Activated T-helper 1 cell treated with Interleukin-2 at 50 U/mL for 16 hours (primary cell): ENCODE measurements at places on chromosomes 3 and 15.

DNA sequence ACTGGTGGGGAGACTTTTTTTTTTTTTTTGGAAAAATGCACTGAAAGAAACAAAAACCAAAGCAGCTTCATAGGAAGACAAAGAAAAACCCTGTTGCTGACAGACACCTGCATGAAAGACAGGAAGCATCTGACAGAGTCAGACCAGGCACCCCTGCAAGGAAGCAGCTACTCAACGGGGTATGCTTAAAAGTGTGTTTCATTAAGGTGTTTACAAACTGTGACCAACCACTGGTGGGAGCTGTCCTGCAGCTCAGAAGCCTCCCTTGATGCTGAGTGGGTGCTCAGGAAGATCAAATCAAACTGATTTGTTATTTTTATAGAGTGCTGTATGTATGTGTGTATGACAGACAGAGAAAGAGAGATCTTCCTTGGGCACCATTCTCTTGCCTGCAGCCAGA lies 34.7 kb upstream of the AGBL1 start:
- no peak for DNase-seq

DNA sequence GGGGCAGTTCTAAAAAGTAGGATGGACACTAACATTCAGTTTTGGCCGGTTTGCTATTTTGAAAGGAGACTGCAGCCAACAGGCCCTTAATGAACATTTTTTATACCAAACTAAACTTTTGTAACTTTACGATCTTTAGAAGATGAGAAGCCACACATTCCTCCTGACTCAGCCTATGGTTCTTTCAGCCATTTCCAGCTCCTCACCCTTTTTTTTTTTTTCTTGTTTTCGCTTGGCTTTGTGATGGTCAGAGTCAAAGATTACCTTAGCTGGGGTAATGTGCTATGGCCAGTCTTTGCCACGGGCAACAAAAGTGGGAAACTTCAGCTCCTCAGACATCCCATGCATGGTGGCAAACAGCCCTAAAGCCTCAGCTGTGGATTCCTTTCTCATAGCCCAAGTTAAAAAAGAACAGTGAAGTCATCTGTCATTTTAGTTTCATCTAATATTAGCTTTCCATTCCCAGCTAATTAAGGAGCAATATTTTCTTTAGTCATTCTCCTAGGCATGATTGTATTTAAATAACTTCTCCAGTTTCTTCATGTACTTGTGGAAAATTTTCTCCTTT lies 368.7 kb downstream of the MFSD1 start:
- DNase-seq: no peak

DNA sequence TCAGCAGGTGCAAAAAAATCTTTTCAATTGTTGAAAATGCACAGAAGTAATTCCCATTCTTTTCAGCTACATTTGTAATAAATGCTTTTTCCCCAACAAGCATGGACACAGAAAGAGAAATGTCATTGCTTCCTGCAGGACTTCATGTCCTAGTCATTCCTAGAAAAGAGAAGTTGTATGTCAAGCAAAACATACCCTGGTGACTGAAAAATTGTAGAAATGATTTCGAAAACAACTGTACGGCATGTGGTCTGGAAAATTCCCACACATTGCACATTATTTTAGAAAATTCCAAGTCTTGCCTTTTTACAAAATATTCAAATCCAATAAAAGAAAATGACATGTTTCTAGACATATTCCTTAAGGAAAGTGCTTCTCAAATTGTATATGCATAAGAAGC lies 50.4 kb upstream of the ALCAM start:
- DNase-seq: no peak

- no peak for DNase-seq
Observed at GRCh38 chr3:39209329-39209970, 17.1 kb upstream of the XIRP1 start.

GRCh38 chr15:89487791-89488190 lies 8.6 kb downstream of the RHCG start:
- no peak for DNase-seq

DNA sequence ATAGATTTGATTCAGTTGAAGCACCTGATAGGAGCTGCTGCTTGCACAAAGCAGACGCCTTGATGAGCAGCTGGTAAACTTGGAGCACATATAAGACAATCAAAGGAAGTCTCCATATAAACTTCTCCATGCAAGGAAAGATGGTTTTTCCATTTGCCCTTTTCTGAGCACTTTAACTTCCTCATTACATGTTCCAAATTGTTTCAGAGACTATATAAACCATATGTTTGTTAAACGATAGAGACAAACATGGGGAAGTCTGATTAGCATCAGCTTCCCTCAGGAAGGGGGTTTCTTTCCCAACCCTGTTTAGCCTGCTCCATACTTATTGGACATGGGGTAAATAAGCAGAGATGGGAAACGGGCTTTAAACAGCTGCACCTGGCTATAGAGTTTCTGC lies 88.0 kb downstream of the DHX36 start:
- DNase-seq: no peak

GRCh38 chr3:56862352-56863062 lies 60.8 kb upstream of the ARHGEF3 start:
- DNase-seq: no peak

DNA sequence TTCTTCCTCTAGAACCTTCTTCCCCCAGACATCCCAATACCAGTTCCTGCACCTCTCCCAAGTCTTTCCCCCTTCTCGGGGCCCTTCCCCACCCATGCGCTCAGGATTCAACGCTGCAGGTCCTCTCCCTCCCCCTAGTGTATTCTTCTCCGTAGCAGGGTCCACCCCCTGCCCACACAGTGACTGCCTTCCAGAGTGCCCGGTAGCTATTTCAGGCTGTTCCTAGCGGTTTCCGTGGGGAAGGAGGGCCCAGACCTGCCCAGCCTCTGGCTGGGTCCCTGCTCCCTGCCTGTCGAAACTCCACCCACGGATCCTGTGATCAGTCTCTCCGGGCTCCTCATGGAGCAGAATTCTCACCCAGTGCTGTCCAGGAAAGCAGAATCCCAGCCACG lies 45.2 kb upstream of the SEC61A1 start:
- no peak for DNase-seq

- DNase-seq: no peak
Observed at GRCh38 chr15:101316529-101316928, 21.5 kb upstream of the SNRPA1 start.

- no peak for DNase-seq
Observed at GRCh38 chr3:49273825-49274532, 3.1 kb downstream of the C3orf62 start.

- DNase-seq: no peak
Observed at GRCh38 chr3:108178676-108179075, 43.5 kb downstream of the IFT57 start.

DNA sequence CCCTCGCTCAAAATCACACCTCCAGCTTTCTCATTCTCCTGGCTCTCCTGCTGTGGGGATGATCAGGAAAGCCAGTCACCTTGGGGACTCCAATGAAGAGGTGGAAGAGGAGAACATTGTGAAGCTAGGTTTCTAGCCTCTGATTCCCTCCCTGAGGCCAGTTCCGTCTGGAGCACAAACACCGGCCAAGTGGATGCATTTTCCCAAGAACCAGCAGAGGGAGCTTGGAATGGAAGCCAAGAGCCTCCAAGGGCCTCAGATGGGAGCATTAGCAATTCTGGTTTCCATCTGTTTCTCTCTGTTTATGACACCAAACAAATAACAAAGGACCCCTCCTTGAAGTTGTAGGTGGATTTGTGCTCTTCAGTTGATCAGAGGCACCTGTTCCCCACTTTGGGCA lies 40.6 kb upstream of the NMNAT3 start:
- no peak for DNase-seq

GRCh38 chr3:25836579-25836978 lies 46.7 kb downstream of the OXSM start:
- DNase-seq: no peak

DNA sequence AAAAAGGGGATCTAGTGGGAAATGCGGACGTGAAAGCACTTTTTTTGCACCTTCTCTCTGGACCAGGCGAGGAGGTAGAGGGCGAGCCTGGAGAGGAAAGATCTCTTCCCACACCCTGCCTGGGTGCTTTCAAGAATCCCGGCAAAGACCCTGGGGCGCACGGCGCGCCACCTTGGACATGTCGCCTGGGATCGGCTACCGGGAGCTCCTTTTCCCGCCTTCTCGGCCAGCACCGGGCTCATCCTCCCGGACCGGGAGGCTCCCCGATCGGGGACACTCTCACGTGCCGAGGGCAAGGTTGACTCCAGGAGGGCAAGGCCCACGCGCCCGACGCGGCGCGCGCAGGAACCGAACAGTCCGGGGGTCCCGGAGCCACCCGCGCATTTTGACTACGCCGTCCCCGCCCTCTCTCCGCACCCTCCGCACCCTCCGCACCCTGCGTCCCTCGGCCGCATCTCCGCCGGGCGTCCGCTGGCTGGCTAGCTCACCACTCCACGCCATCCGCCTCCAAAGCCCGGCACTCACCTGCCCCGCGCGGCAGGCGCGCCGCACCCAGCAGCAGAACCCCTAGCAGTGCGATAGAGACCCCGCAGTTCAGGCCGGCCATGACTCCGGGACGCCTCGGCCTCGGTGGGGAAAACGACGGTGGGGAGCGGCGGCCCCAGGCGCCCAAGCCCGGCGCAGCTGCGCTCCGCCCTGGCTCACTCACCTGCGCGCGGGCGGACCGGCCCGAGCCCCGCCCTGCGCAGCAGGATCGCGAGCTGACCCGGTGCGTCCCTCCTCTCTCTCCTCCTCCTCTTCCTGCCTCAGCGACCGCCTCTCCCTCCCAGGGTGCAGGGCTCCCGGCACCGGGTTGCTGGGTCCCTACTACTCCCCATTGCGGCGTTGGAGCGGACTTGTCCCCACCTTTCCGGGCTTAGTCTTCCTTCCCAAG lies at the start of gene CDCP1:
CDCP1 (minus strand) TSS at position 698 of the 934 bp plus-strand sequence; CDS start at position 607, 91 bp downstream.
- DNase-seq: no peak

GRCh38 chr15:45199136-45199810 lies 11.5 kb upstream of the SHF start:
- no peak for DNase-seq

DNA sequence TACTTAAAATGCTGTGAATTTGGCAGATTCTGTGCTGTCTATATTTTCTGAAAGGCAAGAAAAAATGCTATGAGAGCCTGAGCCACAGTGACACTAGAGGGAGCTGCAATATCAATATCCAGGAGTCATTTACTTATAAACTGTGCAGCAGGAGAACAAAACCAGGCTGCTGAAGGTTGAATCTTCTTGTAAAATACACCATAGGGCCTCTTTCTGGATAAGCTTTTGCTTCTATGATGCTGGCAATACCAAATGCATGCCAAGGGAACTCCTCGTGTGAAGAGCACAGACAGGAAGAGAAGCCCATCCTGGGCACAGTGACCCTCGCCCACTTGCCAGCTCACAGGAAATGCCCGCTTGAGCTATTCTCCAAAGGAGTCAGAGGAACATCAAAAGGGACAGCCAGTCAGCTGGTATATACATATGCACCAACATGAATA lies 48.0 kb upstream of the TSPAN3 start:
- no peak for DNase-seq

GRCh38 chr3:171354706-171355582 lies 105.3 kb downstream of the TNIK start:
- DNase-seq: no peak

- DNase-seq: no peak
Observed at GRCh38 chr3:59150039-59150438, 100.2 kb upstream of the CFAP20DC start.

- DNase-seq: no peak
Observed at GRCh38 chr3:13022348-13023234, 50.6 kb downstream of the IQSEC1 start.

- no peak for DNase-seq
Observed at GRCh38 chr3:12793701-12794100, 2.8 kb upstream of the CAND2 start.

DNA sequence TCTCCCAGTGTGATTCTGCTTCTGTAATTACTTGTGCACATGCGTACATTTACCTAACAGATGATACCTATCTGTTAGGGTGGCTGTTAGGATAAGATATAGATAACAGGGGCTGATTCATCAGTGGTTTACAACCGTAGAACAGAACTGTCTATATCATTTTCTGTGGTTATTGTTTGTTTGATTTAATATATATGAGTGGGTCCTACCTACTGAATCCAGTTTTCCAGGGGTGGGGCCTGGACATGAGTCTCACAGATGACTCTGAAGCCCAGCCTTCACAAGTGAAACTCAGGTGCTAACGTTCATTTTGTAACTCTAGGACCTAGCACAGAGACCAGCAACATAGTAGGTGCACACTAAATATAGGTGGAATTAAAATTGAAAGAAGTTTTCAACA lies 10.4 kb upstream of the ACAP2 start:
- DNase-seq: no peak

- peak; percentile 22 for DNase-seq
Observed at GRCh38 chr15:63971427-63971805, 74.9 kb downstream of the DAPK2 start.
